Fibroblast of pulmonary artery (primary cell): ENCODE measurements at places on chromosomes 4 and X.

- peak; percentile 36 for DNase-seq
Measured at GRCh38 chr4:155705664-155706063, 39.0 kb downstream of the GUCY1A1 start.

GRCh38 chr4:176755613-176756012 is 37.1 kb downstream of the VEGFC start:
- no peak for DNase-seq

DNA sequence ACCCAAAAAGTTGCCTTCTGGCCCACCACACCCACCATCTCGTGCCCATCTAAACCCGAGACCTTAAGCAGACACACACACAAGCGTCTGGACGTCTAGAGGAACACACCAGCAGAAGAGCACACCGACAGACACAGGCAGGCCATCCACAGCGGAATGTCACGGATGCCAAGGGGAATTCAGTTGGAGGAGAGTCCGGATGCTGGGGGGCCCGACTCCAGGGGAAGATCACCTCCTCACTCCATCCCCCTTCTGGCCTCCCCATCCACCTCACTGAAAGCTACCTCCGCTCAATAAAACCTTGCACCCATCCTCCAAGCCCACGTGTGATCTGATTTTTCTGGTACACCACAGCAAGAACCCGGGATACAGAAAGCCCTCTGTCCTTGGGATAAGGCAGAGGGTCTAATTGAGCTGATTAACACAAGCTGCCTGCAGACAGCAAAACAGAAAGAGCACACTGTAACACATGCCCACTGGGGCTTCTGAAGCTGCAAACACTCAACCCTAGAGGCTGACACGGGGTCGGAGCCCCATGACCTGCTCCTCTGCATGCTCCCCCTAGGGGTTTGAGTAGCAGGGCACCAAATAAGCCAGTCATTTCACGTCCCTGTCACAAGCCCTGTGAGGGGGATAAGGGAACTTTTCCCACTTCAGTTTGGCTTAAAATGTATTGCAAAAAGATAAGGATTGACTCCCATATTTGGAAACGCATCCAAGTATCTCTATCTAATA is 339.6 kb upstream of the PCDH10 start:
- no peak for DNase-seq

DNA sequence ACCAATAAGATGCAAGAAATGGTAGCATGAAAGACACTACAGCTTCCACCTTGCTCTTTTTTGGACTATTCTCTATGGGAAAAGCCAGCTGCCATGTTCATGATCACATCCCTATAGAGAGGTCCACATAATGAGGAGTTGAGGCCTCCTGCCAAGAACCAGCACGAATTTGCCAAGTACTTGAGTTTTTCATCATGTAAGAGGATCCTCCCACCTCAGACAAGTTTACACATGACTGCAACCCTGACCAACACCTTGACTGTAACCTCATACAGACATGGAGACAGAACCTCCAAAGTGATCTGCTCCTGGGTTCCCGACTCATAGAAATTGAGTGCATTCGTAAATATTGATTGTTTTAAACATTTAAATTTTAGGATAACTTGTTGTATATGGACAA is 135.2 kb upstream of the TSPAN5 start:
- DNase-seq = no peak

DNA sequence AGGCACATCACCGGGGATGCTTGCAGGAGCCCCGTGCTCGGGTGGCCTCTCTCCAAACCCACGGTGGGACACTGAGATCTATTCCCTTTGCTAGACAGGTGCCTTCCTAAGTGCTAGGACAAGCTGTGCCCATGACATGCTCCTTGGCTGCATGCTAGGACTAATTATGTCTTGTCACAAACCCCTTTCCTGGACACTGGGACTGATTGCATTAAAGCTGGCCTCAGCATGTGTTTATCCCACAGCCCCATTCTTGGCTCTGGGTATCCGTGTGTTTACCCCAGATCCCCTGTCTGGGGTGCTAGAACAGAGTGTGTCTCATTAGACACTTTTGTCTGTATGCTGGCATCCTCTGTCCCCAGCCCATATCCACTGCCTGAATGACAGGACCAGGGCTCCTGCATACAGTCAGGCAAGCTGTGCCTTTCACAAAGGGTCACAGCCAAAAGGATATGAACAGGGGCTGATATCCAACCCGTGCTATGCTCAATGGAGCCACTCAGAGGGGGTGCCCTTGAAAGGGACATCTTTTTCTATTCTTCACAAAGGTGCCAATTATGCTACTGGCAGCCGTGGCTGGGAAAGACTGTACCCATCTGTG is 9.2 kb upstream of the IQSEC2 start:
- no peak for DNase-seq

- peak; percentile 87 for DNase-seq
Measured at GRCh38 chrX:129577473-129577872, 37.4 kb downstream of the OCRL start.

DNA sequence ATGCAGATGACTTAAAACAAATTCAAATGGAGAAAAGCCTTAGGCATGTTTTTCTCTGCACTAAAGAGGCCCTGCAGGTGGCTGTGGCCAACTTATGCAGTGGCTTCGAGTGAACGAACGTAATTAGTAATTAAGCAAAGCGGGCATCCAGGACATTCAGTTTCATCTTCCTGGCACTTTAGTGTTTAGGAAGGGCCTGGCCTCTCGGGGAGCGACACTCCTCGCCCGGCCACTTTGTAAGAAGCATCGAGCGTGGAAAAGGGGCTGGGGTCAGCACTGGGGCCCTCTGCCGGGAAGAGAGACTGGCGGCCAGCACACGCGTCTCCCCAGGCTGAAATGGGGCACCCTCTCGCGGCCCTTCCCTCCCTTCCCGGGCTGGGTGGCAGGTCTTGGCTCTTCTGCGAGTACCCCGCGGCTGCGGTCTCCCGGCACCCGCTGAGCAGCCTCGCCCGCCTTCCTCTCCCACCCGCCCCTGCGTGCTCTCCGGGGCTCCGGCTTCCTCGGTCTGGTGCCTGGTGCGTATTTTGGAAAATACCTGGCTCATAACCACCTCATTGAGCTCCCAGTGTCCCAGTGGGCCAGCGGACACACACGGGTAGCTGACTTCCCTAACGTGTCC is 677 bp upstream of the CYP4V2 start:
- DNase-seq = peak; percentile 14

DNA sequence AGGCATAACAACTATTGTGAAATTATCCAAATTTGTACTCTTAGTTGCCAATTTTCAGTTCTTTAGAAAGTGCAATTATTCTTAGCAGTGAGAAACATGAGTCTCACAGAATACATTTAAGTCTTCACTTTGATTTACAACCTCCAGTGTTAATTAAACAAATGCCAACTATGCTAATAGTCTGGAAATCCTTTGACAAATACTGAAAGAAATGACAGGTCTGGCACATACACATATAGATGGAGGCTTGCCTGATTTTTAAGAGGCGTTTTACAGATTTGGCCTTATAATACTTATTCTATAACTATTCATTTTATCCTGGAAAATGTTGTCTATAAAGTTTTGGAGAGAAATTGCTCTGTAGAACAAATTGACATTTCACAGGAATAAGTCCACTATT is 320.1 kb downstream of the TRIML1 start:
- no peak for DNase-seq

DNA sequence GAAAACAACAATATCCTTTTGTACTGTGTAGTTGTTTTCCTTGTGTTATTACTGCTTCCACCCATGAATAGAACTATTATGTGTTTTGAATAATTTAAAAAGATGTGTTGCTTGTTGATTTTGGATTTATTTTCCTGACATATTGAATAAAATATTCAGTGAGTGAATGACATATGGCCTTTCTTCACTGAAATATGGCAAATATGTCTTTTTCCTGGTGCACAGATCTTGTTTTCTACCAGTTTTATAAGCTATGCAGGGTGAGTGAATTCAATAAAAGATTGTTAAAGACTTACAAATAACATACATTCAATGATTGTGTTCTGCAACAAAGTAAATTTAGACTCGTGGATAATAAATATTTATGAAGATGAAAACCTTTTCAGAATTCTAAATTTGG is 1216.3 kb upstream of the ADGRL3 start:
- DNase-seq = no peak

- DNase-seq = no peak
Measured at GRCh38 chrX:20116577-20117240, at the start of gene MAP7D2. Gene MAP7D2, minus strand, starts transcription at chrX:20116907. Its CDS starts 28 bp downstream, at chrX:20116879.

- no peak for DNase-seq
Measured at GRCh38 chrX:154457491-154458115, 478 bp upstream of the PLXNA3 start.

DNA sequence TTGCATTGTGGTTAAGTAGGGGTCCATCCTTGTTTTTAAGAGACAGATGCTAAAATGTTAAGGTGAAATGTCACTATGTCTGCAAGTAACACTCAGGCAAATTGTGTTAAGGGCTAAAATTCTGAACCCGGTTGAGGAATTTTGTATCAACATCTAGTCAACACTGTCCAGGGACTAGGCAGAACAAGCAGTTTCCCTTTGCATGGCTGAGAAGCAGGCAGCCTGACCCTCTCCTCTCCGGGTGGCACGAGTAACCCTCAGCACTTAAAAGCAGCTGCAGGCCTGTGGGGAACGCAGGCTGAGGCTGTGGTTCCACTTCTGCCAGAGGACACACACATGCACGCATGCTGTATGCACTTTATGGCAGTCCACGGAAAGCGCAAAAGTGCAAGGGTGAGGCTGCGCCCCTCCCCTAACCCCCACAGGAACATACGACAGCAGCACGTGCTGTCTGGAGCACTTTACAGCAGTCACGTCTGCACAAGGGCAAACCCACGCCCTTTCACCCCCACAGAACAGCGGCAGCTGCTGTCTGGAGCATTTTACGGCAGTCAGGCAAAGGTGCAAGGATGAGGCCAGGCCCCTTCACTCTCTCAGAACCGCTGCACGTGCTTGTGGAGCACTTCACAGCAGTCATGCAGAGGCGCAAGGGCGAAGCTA is 619 bp upstream of the MPC1L start:
- DNase-seq = no peak

DNA sequence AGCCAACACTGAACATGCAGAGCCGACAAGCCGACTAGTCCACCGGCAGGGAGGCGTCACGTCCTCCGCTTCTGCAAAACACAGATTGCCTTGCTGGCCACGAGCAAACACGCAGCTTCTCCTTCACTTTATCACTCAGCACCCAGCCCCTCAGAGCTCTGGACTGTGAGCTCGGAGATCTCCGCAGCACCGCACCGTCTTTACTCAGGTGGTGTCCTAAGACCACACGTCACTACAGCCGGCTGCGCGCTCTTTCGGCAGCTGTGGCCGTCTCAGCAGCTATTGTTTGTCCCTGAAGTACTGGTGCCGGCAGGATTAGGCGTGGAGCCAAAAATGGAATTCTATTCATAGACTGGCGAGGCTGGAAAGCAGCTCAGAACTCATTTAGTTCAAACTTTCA is 72.0 kb downstream of the FAT1 start:
- peak; percentile 21 for DNase-seq

DNA sequence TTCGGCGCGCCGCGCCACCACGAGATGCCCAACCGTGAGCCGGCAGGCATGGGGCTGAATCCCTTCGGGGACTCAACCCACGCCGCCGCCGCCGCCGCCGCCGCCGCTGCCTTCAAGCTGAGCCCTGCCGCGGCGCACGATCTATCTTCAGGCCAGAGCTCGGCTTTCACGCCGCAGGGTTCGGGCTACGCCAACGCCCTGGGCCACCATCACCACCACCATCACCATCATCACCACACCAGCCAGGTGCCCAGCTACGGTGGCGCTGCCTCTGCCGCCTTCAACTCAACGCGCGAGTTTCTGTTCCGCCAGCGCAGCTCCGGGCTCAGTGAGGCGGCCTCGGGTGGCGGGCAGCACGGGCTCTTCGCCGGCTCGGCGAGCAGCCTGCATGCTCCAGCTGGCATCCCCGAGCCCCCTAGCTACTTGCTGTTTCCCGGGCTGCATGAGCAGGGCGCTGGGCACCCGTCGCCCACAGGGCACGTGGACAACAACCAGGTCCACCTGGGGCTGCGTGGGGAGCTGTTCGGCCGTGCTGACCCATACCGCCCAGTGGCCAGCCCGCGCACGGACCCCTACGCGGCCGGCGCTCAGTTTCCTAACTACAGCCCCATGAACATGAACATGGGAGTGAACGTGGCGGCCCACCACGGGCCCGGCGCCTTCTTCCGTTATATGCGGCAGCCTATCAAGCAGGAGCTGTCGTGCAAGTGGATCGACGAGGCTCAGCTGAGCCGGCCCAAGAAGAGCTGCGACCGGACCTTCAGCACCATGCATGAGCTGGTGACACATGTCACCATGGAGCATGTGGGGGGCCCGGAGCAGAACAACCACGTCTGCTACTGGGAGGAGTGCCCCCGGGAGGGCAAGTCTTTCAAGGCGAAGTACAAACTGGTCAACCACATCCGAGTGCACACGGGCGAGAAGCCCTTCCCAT is 1.1 kb downstream of the ZIC3 start:
- no peak for DNase-seq

DNA sequence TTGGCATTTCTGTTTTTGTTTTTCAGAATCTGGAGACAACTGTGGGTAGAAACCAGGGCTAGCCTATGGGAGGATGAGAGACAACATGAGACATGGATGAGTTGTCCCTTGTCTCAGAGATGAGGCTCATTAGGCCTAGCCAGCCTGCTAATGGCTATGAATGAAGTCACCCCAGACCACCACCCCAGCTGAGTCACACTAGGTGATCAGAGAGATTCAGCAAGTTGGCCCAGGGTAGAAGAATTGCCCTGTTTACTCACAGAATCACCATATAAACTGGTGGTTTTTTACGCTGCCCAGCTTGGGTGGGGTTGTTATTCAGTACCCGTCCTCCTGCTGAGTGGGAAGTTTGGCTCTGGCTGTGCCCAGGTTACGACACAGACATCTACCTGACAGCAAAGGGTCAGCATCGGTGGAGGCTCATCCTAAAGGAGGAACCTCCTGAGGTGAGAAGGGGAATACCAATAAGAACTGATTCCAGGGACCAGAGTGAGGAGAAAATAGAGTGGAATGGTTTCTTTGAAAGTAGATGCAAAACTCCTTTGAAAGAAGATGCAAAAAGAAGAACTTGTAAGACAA is 17.2 kb upstream of the ARSJ start:
- DNase-seq = no peak

GRCh38 chr4:165715989-165716388 is 157.0 kb upstream of the TLL1 start:
- DNase-seq = peak; percentile 50

- peak; percentile 8 for DNase-seq
Measured at GRCh38 chr4:142781114-142781513, 65.0 kb downstream of the INPP4B start.

- DNase-seq = no peak
Measured at GRCh38 chr4:89152972-89153371, 41.6 kb downstream of the TIGD2 start.

GRCh38 chr4:112818594-112818965 is 181.6 kb downstream of the LARP7 start:
- DNase-seq = no peak

GRCh38 chrX:119359618-119360382 is 39.3 kb upstream of the SLC25A43 start:
- DNase-seq = no peak

GRCh38 chrX:117982694-117983392 is 133.8 kb downstream of the KLHL13 start:
- DNase-seq = no peak

DNA sequence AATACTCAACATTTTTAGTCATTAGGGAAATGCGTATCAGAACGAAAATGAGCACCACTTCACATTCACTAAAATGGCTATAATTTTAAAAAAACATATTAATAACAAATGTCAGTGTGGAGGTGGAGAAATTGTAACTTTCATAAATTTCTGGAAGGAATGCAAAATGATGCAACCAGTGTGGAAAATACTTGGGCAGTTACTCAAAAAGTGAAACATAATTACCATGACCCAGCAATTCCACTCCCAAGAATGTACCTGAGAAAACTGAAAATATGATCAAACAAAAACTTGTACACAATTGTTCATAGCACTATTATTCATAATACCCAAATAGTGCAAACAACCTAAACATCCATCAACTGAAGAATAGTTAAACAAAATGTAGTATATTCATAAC is 76.1 kb upstream of the FAM241A start:
- peak; percentile 39 for DNase-seq
